NCI-H2171 treated with DMSO at 0.1 percent for 48 hours (cell line): ENCODE measurements at places on chromosomes 2 and 18.
A peak's percentile ranks its signal among the peaks of the same experiment; 100 is the strongest.

- DNase-seq: no peak
Measured at GRCh38 chr18:49127471-49128190, 176.9 kb upstream of the SMAD7 start.

GRCh38 chr2:174802459-174802858, 38.2 kb upstream of the CHRNA1 start:
- DNase-seq: no peak

GRCh38 chr2:80114812-80115211, 189.7 kb downstream of the LRRTM1 start:
- no peak for DNase-seq

DNA sequence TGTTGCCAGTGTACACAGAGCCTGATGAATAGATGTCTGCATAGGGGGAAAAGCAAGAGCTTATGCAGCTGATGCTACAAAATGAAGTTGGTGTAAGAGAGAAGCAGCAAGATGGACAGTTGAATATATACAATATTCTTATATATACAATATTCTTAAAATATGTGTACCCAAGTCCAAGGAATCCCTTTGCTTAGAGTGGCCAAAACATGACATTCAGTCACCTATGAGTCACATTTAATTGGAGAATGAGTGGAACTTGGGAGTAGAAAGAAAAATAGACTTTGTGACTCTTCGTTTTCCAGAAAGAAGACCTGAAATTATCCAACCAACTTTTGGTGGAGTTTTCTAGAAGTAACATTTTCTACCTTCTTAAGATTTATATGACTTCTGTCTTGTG, 81.8 kb downstream of the SCN9A start:
- DNase-seq: no peak

DNA sequence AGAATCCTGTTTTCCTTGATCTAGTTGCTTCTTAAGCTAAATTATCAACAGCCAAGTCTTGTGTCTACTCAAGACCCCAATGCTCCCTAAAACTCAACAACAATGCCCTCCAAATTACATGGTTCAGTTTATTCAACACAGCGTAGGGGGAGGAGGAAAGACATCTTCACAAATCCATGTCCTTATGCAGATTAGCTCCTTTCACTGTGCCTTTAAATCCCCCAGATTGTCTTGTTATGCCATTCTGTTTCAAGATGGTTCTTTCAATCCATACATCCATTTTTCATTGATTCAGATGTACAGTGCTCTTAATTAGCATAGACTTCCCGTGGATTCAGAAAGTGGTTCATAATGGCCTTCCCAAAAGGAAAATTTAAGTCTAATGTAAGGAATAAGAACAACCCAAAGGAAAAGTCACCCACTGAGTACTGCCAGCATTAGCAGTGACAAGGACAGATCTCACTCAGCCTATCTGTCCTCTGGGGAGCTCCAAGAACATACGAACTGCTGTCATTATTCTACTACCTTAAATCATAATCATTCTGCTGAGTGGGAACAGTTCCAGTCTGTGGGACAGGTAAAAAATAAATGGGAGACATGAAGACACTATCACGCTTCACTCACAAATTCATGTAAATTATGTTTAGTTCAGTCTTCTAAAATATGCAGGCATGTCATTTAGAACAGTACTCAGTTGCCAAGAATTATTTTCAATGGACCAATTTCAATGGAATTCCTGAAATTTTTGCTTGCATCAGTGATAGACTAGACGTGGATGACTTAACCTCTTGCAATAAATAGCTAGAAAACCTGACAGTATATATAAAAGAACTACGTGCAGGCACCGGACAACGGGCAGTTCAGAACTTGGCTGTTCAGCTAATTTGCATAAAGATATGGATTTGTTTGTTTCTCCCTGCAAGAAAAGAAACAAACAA, 58.9 kb upstream of the RNU4ATAC start:
- no peak for DNase-seq

GRCh38 chr2:96508521-96509113, 3.5 kb upstream of the NEURL3 start:
- no peak for DNase-seq

- no peak for DNase-seq
Measured at GRCh38 chr18:58373481-58373880, 255.4 kb downstream of the ALPK2 start.

DNA sequence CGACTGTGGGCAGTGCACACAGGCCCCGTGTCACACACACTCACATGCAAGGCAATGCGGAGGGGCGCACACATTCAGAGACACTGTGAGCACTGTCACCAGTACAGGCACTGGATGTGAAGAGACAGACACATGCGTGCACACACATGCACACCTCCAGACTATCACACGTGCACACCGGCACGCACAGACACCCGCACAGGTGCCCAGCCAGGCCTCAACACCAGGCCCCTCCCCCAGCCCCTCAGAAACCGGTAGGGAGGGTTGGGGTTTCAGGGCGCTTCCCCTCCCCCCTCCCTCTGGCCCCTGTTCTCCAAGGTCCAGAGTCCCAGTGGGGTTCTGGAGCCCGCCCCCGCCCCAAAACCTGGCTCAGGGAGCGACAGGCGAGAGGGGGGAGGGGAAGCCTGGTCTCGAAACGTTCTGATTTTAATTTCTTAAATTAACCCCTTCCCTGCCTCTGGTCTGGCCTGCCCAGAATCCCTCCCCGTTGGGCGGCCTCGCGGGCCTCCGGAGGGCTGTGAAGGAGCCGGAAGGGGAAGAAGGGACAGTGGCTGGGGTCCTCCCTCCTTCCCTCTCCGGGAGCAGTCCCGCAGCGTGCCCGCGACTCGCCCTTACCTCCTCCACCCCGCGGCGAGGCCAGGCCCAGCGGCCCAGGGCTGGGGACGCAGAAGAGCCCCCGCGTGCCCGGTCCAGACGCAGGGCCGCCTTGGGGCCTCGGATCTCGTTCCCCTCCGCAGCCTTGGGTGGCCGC, 558 bp downstream of the FBXO41 start:
- peak; percentile 20 for DNase-seq

DNA sequence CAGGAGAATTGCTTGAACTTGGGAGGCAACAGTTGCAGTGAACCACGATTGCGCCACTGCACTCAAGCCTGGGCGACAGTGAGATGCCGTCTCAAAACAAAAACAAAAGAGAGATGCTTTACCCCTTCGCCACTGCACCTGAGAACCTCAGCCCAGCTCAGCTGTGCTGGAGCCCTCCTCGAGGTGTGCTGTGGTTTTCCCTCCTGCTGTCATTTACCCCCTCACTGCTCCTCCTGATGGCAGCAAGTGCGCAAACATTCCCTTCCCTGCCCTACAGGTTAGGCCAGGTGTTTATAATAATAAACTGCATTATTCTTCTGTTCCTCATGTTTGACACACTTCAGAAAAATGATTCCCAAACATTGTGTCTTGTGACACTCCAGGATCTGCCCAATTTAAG, 8.4 kb downstream of the FBXO36 start:
- peak; percentile 12 for DNase-seq
